ENCODE measurements at places on chromosomes 11 and 22.

DNA sequence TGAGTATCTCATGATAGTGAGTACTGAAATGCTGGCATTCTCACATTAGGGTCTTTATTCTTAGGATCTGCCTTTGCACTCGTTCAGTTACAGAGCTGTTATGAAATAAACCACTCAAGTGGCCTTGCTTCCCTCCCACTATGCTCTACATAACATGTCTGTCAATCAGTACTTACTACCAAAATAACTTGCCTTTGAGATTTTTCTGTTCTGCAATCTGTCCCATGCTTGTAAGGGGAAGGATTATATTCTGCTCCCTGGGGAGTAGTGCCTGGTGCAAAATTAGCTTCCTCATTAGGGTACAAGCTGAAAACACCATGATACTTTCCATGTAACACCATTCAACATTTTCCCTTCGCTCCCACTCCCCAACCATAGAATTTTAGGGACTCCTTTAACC, 1.9 kb upstream of the GRAP2 start:
- DNase-seq: no peak

GRCh38 chr11:40235841-40236240, 1223.6 kb downstream of the LRRC4C start:
- DNase-seq: no peak

DNA sequence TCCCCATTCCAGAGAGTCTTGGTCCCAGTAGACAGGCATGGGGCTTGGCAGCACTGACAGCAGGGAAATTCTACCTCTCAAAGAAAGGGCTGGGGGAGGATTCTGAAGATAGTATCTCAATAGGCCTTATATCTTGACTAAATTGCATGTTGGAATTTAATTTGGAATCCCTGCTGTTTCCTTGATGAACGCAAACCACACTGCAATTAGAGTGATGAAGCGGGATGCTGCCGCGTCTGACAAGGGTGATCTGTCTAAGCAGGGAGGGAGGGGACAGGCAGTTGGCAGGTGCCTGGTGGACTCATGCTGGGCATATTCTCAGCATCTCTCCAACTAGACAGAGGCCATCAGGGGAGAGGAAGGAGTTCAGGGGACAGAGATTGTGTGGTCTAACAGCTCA, 48.4 kb downstream of the COMMD9 start:
- no peak for DNase-seq

GRCh38 chr11:44804449-44805437, 78.0 kb downstream of the TSPAN18 start:
- DNase-seq: no peak

- no peak for DNase-seq
Measured at GRCh38 chr11:115425250-115425649, 79.0 kb downstream of the CADM1 start.

- no peak for DNase-seq
Measured at GRCh38 chr11:109864151-109864661, 229.0 kb upstream of the ZC3H12C start.

DNA sequence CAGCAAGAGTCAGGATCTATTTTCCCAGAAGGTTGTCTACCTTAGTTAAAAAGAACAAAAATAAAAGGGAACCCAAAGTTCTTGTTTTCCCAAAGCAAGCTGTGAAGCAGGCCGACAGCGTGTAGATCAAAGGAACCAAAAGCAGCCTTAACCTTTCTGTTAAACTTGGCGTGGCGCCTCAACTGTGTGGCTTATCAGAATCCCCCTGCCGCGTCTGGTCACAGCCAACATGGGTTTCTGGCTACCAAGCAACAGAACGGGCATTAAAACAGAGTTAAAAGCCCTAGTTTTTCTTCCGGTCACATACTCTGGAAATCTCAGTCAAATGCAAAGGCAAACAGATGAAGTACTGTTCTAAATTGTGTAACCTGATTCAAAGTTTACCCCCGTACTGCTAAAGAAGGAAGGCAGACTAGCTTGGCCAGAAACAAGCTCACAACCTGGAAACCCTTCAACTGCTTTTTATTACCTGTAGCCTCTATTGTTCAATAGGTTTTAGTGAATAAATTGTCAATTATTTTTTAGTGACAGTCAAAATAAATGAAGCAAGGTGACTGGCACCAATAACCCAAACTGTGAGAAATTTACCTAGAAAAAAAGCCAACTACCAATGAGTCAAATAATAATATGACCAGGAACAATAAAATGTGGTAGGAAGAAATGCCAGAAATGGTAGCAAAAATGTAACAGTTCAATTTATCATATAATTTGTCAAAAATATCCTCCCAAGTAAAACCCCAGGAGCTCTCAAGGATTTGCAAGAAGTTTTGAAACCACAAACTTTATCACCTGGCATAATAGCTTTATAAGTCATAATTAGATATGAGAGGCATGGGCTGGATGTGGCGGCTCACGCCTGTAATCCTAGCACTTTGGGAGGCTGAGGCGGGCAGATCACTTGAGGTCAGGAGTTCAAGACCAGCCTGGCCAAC, 21.4 kb downstream of the CHKA start:
- no peak for DNase-seq

DNA sequence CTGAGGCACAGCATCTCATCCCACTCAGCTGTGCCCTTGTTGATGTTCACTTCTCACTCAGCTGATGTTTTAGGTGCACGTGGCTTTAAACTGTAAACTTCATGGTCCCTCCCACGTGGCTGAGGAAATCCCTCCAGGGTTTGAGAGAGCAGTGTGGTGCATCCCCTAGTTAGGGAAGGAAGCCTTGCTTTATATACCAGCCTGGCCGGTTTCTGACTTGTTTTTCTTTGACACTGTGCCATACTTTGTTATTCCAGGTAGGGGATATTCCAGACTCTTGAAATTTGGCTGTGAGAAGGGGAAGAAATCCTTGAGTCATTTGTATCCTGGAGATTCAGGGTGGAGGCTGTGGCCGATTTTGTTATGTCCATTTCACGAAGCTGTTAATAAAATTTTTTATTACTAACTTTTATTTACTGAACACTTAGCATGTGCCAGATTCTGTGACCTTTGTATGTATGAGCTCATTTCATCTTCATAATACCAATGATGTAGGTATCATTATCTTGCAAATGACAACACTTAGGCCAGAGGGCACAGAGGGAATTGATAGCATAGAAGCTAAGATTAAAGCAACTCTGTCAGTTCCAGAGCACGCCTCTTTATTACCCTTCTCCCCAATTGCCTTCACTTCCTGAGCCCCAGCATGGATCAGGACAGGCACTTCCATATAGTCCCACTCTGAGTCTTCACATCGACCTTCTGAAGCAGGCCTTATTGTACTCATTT, 116.6 kb downstream of the NAV2 start:
- no peak for DNase-seq

GRCh38 chr11:113113801-113114704, 152.8 kb downstream of the NCAM1 start:
- DNase-seq: no peak

GRCh38 chr11:12234221-12234620, 123.8 kb downstream of the MICAL2 start:
- no peak for DNase-seq

DNA sequence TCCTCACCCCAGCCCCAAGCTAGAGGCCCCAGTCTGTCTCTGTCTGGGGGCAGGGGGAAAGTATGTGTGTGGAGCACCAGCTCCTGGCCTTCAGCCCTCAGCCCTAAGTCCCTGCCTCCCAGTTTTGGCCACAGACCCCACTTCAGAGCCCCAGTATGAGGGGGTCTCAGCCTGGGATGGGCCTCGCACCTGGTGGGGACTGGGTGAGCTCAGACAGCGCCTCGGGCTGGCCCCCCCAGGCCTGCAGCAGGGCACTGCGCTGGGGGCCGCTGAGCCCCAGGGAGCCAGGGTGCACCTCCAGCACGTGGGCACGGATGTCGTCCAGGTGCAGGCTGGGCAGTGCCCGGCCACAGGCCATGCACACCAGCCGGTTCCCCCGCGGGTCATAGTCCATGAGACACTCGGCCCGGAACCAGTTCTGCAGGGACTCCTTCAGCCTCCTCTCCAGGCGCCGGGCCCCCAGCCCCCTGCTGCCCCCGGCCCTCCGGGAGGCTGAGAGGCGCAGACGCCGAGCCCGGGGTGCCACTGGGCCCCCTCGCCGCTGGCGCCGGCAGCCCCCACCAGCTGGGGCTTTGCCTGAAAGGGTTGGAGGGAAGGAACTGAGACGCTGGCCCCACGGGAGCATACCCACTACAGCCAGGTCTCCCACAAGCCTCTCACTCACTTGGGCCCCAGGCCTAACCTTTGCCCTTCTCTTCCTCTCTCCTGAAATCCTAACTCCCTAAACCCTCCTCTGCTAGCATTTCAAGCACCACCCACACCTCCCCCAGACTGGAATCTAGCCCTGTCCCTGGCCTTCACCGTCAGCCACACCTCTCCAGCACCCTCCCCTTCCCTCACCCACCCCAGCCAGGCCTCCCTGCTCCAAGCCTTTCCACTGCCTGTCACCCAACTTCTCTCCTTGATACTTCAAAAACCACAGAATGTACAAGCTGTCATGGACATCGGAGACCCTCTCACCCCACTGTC, 3.6 kb downstream of the ZFTA start:
- no peak for DNase-seq

DNA sequence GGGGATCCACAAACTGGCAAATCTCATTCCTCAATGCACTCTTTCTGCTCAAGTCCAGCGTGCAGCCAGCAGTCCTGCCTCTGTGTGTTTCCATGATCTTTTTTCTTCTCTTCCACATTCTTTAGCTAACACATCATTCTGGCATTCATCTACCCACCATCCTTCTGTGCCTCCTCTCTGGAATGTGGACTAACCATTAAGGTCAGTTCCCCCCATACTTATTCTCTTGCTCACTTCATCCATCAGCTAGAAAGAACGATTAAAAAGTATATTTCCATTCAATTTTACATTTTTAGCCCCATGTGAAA, 7.8 kb downstream of the KIRREL3 start:
- DNase-seq: no peak

DNA sequence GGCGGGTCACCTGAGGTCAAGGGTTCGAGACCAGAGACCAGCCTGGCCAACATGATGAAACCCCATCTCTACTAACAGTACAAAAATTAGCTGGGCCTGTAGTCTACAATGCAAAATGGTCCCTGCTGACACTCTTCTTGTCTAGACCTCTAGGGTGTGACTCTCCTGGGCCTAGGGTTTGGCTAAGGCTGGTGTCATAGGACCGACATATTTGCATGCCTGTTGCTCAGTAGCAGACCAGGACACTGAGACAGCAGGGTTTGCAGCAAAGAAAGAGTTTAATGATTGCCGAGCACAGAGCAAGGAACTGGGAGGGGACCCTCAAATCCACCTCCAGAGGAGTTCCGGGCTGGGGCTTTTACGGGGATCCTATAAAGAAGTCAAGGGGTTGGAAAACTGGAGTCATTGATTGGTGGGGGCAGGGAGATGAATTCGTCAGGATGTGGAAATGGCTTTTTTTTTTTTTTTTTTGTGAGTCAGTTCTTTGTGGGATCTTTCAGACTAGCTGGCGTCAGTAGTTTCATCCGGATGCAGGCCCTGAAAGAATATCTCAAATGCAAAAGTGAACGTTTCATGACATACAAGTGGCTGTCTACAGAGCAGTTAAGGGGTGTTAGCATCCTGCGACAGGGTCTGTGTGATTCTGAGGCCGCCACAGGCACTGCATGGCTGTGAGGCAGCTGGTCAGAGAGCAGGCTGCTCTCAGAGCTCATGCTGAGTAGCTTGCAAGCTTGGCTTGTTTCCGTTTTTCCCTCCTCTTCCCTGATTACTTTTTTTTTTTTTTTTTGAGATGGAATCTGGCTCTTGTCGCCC, 27.2 kb upstream of the A4GALT start:
- DNase-seq: no peak

DNA sequence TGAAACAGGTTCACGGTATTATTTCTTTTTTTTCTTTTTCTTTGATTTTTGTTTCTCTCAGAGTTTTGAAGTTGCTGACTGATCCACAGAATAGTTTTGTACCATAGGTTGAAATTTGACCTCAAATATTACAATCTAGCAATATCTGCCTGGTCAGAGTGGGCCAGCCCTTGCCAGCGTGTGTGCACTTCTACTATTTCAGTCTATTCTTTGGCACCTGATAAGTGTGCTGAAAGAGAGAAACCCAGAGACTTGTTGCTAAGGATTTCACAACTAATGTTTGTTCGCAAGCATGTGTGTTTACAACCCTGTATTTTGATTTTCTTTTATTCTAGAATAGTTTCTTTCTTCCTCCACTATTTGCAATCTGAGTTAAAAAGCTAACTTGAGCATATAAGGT, 1125.2 kb upstream of the CNTN5 start:
- no peak for DNase-seq

DNA sequence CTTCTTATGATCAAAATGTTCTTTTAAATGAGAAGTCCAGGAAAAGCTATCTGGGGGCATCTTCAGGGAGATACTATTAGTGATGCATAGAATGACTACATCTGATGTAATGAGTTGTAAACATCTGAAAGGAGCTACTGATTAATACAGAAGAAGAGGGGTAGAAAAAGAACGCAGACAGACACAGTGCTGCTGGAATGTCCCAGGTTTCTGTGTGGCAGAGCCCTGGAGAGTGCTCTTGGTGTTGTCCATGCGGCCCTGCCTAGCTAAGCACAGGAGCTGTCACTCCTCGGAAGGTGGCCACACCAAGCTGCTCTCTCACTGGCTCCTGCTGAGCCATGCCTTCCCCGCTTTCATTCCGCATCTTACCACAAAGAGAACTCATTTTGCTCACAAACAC, 768.8 kb downstream of the OPCML start:
- no peak for DNase-seq

- no peak for DNase-seq
Measured at GRCh38 chr11:76598426-76598839, 72.1 kb downstream of the LRRC32 start.

- no peak for DNase-seq
Measured at GRCh38 chr11:33885338-33886005, 6.4 kb downstream of the LMO2 start.

- DNase-seq: no peak
Measured at GRCh38 chr11:78612721-78613377, 38.2 kb upstream of the NARS2 start.

DNA sequence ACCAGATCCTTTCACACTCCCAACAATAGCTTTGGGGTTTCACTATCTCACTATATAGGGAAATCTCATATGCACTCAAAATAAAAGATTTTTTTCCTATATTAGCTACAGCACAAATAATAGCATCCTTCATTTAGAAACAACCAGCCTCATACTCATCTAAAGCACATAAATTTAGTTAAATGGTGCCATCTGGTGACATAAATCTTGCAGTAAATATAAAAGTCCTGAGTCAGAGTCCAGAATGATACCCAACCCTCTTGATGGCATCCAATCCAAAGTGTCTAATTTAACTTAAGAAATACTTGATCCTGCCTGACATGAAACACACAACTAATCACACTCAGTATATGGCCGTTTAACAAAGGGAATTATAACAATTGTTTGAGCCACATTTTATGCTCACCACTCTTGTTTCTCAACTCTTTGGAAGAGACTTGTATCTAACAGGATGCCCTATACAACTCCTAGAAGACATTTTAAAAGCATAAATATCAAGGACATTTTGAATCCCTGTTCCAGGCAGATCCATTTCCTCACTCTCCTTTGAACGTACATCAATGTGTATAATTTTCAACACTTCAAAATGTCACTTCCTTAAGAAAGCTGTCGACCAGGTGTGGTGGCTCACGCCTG, 36.2 kb downstream of the DLG2 start:
- DNase-seq: no peak

GRCh38 chr22:30056015-30056414, 24.2 kb upstream of the HORMAD2 start:
- DNase-seq: no peak

- DNase-seq: no peak
Measured at GRCh38 chr11:33718440-33718839, 17.8 kb downstream of the CD59 start.

All from T-helper 17 cell (primary cell).